ENCODE measurements at places on chromosomes 3 and 15. TPM values are rescaled to one million over a fixed set of nuclear protein-coding genes. Genes with fewer than 3 reads are reported as not detected.

- H3K4me3 ChIP-seq: no peak overlapping the region
- no peaks in the 10 kb centered on the region for H3K36me3 ChIP-seq
- no peak overlapping the region for H3K27ac ChIP-seq
- H3K4me1 ChIP-seq: no peaks in the 10 kb centered on the region
Measured at GRCh38 chr3:16723978-16724377, 118.8 kb upstream of the DAZL start.

DNA sequence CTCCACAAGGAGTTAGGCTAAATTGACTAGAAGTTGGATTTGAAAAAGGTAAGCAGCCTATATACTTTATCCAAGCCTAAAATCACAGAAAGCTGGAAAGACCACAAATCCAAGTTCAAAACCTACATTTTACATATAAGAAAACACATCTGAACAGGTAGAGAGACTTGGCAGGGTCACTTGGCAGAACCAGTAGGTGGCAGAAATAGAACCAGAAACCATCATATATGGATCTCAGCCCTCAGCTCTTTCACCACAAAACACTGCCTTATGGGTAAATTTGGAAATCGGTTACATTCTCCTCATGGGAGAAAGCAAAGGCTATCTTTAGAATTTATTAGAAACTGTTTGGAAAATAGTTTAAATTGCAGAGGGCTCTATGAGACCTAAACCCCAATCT lies 44.2 kb downstream of the MKRN2 start:
- no peaks in the 10 kb centered on the region for H3K36me3 ChIP-seq
- no peak overlapping the region for H3K27ac ChIP-seq
- DNase-seq: no peak
- H3K4me3 ChIP-seq: no peak overlapping the region
- H3K4me1 ChIP-seq: peaks cover 10% of the 10 kb centered on the region

DNA sequence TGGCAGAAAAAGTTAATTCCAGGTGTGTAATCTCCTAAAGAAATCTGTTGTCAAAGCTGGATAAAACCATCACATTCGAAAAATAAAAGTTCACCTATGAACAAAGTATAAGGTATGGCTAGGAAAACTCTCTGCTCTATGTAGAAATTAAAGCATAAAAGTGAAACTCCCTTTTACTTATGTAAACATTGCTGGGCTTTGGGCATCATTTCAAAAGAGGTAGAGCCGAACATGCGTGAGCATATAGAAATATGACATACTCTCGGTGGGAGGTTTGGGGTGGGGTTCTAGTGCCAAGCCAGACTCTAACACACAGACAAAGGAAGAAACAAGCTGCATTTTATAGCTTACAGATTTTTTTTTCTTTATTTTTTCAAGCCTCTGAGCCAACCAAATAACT lies 306.8 kb upstream of the ATP11B start:
- DNase-seq: no peak
- H3K4me3 ChIP-seq: no peak overlapping the region
- no peaks in the 10 kb centered on the region for H3K36me3 ChIP-seq

DNA sequence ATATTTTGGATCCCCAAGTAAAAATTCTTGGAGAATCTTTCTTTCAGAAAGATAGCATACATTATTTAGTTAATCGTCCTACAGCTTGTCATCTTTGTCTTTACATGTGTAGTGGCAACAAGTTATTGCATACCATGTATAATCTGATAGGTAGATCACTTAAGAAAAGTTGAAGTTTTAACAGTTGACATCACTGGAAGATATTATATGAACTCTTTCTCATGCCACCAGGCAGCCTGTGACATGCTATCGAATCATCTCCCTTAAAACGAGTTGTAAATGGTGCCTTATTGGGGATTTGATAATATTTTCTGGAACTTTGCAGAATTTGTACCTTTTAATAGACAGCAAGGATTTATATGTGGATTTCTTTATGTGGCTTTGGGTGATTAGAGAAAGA lies 8.7 kb downstream of the U2SURP start:
- H3K4me3 ChIP-seq: no peak overlapping the region
- H3K36me3 ChIP-seq: no peaks in the 10 kb centered on the region
- H3K4me1 ChIP-seq: no peaks in the 10 kb centered on the region
- no peak for DNase-seq
- H3K27ac ChIP-seq: no peak overlapping the region
- no peaks in the 10 kb centered on the region for H3K27me3 ChIP-seq

DNA sequence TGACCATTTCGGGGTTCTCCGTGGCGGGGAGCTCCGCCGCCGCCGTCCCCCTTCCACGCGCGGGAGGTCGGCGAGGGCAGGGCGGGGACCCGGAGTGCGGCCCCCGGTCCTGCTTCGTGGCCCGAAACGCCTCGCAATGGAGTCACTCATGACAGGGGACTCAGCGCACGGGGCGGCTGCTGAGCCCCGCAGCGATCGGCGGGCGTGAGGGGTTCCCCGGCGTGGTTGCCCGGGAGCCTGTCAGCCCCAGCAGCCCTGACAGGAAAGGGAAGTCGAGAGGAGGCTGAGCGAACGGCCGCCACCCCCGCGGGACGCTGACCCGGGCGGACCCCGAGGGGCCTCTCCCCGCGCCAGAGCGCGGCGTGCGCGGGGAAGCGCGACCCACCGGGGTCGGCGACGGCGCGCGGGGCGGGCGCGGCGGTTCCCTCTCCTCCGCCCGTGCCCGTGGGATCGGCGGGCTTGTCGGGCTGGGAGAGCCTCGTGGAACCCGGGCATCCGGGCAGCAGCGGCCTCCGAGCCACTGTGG lies 564 bp upstream of the PIGZ start:
- DNase-seq: no peak
- peaks cover 6% of the 10 kb centered on the region for H3K4me1 ChIP-seq
- H3K27me3 ChIP-seq: no peaks in the 10 kb centered on the region
- no peak overlapping the region for H3K27ac ChIP-seq

- no peaks in the 10 kb centered on the region for H3K27me3 ChIP-seq
- no peak overlapping the region for H3K4me3 ChIP-seq
- no peak for DNase-seq
- H3K4me1 ChIP-seq: no peaks in the 10 kb centered on the region
- H3K27ac ChIP-seq: no peak overlapping the region
Measured at GRCh38 chr3:136973352-136973751, 15.6 kb downstream of the IL20RB start.

DNA sequence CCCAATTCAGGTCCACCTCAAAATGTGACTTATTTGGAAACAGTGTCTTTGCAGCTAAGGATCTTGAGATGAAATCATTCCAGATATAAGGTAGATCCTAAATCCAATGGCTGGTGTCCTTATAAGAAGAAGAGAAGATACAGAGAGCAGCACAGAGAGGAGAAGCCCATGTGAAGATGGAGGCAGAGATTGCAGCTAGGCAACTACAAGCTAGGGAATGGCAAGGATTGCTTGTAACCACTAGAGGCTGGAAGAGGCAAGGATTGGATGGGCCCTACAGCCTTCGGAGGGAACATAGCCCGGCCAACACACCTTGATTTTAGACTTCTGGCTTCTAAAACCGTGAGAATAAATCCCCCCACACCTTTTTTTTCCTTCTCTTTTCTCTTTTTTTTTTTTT lies 38.5 kb downstream of the SYN2 start:
- no peaks in the 10 kb centered on the region for H3K27me3 ChIP-seq
- H3K36me3 ChIP-seq: no peaks in the 10 kb centered on the region
- H3K4me3 ChIP-seq: no peak overlapping the region
- H3K27ac ChIP-seq: no peak overlapping the region
- no peaks in the 10 kb centered on the region for H3K4me1 ChIP-seq

DNA sequence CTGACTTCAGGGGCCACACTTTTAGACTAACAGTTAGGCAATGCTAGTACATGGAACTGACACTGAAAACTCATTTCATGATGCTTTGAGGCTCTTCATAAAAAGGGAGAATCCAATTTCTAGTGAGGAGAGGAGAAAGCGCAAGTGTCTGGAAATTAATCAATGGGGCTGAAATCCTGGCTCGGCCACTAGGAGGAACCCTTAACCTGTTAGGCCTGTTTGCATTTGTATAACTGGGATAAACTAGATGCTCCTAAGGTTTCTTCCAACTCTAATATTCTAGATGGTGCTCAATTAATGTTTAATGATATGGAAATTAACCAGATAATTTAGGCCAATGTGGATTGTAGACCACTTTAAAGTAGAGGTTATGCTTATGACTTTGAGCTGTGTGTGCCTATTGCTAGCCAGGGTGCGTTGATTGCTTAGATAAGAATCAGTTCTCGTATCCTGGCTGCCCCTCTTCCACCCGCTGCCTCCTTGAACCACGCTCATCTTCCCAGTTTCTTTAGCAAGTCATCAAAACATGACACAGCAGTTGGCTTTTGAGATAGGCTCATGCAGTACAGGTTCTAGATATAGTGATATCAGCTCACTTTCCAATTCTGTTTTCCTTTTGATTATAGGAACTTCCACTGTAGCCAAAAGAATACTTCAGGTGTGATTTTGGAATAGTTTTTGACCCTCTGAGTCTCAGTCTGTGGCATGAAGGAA lies 16.8 kb upstream of the CRBN start:
- H3K36me3 ChIP-seq: no peaks in the 10 kb centered on the region
- H3K27me3 ChIP-seq: no peaks in the 10 kb centered on the region

GRCh38 chr3:23649448-23649847 lies 156.3 kb upstream of the UBE2E1 start:
- no peaks in the 10 kb centered on the region for H3K36me3 ChIP-seq
- H3K27me3 ChIP-seq: no peaks in the 10 kb centered on the region
- no peak overlapping the region for H3K4me3 ChIP-seq
- H3K4me1 ChIP-seq: no peaks in the 10 kb centered on the region
- no peak overlapping the region for H3K27ac ChIP-seq
- no peak for DNase-seq

- peak; percentile 74 for DNase-seq
- H3K27me3 ChIP-seq: no peaks in the 10 kb centered on the region
- no peak overlapping the region for H3K4me3 ChIP-seq
Measured at GRCh38 chr3:188220988-188221818, 67.2 kb downstream of the LPP start.

DNA sequence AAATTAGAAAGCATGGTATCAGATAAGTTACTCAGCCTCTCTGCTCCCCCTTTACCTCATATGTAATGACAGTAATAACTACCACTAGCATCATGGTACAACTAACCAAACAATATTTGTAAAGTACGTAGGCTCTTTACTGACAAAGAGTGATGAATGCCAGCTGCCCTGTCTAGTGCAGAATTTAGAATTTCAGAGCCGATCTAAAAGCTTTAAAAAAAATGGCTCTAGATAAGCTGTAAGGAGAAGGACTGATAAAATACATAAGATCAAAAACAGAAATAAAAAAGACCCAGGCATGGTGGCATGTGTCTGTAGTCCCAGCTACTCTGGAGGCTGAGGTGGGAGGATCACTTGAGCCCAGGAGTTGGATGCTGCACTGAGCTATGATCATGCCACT lies 424.1 kb downstream of the MAGI1 start:
- no peak for DNase-seq
- no peaks in the 10 kb centered on the region for H3K4me1 ChIP-seq
- H3K27me3 ChIP-seq: no peaks in the 10 kb centered on the region
- H3K36me3 ChIP-seq: no peaks in the 10 kb centered on the region

GRCh38 chr3:146154316-146154715 lies 6.7 kb downstream of the PLOD2 start:
- no peaks in the 10 kb centered on the region for H3K4me1 ChIP-seq
- no peaks in the 10 kb centered on the region for H3K27me3 ChIP-seq
- no peak overlapping the region for H3K4me3 ChIP-seq
- no peaks in the 10 kb centered on the region for H3K36me3 ChIP-seq

DNA sequence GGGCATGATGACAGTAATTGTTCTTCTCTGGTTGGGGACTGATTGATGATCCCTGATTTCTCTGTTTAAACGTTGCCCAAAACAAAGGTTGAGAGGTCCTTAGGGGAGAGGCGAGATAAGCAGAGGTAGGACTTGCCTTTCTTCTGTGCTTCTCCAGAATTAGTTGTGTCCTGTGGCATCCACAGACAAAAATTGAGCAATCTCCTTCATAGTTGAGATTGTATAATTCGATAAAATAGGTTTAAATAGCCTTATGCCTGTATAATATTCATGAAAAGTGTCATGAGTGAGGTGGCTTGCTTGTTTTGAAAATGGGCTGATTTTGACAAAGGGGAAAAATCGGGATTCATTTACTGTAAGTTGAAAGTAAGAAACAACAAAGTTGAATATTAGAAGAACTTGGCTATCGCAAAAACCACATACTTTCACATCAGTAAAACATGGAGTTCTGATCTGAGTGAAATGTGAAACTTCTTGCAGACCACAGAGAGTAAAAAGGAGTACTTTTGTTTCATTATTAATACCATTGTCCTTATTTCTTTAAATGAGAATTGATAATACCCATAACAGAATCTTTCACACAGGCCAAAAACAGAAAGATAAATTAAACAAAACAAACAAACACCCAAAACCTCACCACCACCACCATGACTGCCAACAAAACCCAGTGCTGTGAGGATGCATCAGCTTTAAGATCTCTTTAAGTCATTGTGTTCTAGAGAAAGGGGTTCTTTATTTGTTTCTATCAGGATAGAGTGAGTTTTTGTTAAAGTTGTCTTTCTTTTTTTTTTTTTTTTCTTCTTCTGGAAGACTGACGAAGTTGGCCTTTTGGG lies 155.7 kb downstream of the LPP start:
- no peaks in the 10 kb centered on the region for H3K27me3 ChIP-seq
- H3K4me1 ChIP-seq: no peaks in the 10 kb centered on the region

- no peaks in the 10 kb centered on the region for H3K4me1 ChIP-seq
- no peaks in the 10 kb centered on the region for H3K27me3 ChIP-seq
- no peak overlapping the region for H3K4me3 ChIP-seq
- H3K27ac ChIP-seq: no peak overlapping the region
- H3K36me3 ChIP-seq: no peaks in the 10 kb centered on the region
Measured at GRCh38 chr3:23987356-23987755, 42.3 kb downstream of the NR1D2 start.

DNA sequence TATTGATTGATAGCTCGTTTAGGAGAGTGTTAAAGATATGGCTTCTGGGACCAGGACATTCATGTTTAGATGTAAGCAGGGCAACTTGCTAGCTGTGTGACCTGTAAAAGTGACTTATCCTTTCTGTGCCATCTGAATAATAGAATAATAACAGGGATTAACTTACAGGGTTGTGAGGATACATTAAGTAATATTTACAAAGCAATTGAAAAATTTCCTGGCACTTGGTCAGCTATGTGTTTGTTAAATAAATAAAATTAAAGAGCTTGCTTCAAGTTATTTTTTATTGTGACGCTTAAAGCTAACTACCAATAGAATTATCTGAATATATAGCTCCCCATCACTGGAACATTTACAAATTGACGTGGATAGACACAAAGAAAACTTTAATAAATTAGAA lies 287.9 kb upstream of the CDIN1 start:
- H3K27ac ChIP-seq: no peak overlapping the region
- no peaks in the 10 kb centered on the region for H3K4me1 ChIP-seq
- no peak overlapping the region for H3K4me3 ChIP-seq
- no peak for DNase-seq

GRCh38 chr3:65168547-65168946 lies 480.7 kb upstream of the ADAMTS9 start:
- no peak overlapping the region for H3K27ac ChIP-seq
- DNase-seq: no peak
- H3K4me3 ChIP-seq: no peak overlapping the region
- no peaks in the 10 kb centered on the region for H3K36me3 ChIP-seq
- H3K4me1 ChIP-seq: no peaks in the 10 kb centered on the region

The CNTN6 gene
- total RNA-seq: 0.31 TPM

The CLCN2 gene
- 98.2 TPM for total RNA-seq

The AADACL2 gene
- total RNA-seq: not detected

The RAB8B gene
- total RNA-seq: 20.8 TPM

The CPNE9 gene
- total RNA-seq: 0.31 TPM

The SPESP1 gene
- total RNA-seq: 50.4 TPM

The ZBTB47 gene
- 16.7 TPM for total RNA-seq

The GATM gene
- 386 TPM for total RNA-seq

The ADAMTS9 gene
- total RNA-seq: 8.1 TPM

The SERINC4 gene
- 7.0 TPM for total RNA-seq

The SH2D7 gene
- total RNA-seq: 1.5 TPM

All from testis (tissue), 5 donors.